ENCODE measurements at places on chromosomes 1 and 21.
A peak's percentile ranks its signal among the peaks of the same experiment; 100 is the strongest.

- DNase-seq = no peak
Measured at GRCh38 chr1:62386351-62387121, 50.3 kb upstream of the USP1 start.

DNA sequence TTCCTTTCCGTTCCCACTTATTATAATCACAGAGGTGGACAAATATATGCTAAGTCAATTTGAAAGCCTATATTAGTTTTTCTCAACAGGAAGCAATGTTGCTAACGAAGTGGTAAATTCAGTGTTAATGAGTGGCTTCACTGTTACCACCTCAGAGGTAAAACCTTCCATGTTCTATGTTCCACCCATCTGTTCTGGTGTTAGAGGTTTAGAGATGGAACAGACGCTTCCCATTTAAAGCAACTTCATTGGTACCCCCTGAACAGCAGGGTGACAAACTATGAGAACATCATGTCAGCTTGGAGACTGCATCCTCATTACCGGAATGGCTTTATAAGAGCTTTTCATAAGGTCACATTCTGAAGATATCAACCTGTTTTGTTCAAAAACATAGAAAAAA lies 77.9 kb downstream of the ZNF644 start:
- DNase-seq = no peak

- no peak for DNase-seq
Measured at GRCh38 chr1:115564201-115564600, 77.6 kb upstream of the VANGL1 start.

- DNase-seq = no peak
Measured at GRCh38 chr1:113129529-113130185, 56.7 kb downstream of the LRIG2 start.

DNA sequence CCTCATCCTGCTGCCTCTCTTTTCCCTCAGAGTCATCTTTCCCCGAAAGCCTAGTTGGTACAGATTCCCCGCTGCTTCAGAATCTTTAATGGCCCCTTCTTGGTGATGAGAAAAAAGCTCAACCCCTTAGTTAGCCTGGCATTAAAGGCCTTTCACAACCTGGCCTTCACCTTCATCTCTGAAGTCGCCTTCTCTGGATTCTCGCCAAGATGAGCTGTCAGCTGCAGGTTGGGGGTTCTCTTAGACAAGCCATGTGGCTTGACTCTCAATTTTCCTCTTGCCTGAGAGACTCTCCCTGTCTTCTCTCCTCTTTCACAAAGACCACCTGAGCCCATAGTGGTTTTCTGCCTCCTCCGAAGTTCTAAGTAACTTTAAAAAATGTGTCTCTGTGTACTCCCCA lies 15.5 kb upstream of the DISC1 start:
- no peak for DNase-seq

DNA sequence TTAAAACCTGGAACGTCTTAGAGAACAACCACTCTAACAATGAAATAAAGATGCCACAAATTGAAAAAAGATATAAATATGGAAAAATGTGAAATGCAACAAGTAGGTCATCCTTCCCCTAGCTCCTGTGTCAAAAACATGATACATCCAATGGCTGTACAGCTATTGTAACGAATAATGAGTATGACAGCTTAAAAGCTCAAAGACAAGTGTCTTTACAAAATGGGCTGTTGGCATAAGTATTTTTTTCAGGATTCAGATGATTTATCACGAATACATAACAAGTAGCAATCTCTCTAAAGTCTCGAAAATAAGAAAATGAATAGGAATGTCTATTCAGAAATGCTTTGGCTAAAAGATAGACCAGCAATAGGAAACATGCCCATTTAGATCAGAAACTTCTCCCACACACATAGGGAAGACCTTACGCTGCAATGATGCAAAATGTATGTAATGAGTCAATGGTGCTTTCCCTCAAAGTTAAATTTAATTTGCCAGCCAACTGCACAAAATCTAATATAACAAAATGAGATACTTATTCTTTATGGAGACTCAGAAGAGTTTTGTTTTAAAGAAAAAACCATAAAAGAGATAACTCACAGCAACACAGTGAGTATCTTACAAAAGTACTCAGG lies 8.3 kb downstream of the TGFBR3 start:
- peak; percentile 46 for DNase-seq

DNA sequence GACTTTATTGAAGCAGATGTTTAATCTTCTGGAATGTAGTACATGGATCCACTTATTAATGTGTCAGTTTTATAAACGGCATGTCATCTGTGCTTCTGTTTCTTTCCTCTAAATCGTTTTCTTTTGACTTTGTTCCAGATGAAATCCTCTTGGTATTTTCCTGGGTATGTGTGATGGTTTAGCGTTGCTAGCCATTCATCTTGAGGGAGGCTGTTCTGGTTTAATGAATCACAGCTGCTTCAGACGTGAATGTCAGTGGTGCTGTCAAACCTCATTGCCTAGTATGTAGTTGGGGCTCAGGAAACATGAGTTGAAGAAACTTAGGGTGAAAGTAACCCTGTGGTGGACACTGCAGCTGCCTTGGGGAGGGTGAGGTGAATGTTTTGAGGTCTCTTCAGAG lies 33.2 kb downstream of the KCNK1 start:
- DNase-seq = no peak

GRCh38 chr1:66383611-66384010 lies 150.3 kb upstream of the SGIP1 start:
- DNase-seq = no peak

DNA sequence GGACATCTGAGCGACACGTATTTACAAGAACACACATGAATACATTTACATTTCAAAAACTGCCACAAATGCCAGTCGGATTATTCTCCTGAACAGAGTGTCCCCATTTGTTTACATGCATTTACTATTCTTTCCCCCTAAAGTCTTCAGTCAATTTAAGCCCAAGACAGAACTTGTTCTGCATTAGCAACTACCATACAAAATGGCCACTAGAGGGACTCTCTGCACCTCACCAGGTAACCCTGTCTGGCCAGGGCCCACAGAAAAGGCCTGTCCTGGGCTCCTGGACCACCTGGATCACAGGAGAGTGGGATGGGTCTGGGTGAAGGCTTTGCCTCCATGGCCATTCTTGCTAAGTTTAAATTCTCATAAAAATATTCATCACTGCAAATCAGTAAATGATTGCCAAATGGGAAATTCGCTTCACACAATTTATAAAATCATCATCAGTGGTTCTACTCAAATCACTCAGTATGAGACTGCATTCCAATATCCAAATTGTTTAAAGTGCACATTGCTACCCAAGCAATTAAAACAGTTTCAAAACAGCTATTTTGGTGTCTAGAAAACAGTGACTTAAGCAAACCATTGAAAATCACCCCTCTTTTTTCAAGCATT lies 12.5 kb upstream of the GUCA2A start:
- peak; percentile 55 for DNase-seq

Measured in IMR-90 (cell line).